ENCODE measurements at places on chromosomes 13 and 19.

DNA sequence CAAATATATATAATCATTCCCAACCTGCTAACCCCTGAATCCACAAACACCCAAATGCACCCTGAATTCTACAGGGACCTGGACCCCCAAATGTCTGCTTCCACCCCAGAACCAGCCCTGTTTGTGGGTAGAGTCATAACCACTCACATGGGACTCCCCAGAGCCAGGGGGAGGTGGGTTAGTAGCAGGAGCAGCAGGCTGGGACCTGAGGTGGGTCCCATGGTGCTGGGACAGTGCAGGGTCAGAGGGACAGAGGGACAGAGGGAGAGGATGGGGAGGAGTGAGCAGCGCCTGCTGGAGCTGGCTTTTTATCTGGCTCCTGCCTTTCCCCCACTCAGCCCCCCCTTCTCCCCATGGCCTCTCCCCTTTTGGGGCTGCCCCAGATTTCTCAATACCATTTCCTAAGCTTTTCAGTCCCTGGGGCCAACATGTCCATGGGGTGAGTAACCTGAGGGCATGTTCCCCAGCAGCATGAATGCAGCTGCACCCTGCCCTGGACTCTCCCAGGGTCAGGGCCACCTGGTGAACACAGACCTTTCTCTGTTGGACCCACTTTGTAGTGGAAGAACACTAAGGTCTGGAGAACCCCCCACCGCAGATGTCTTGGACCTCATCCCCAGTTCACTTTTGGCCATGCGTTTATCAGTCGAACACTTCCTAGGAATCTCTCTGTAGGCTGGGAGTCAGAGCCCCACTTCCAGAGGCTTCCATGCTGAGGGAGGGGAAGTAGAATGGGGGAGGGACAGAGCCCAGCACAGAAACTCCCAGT is at the start of gene C3:
Gene C3, minus strand, starts transcription at position 282 of the 769 bp plus-strand sequence. Its CDS starts 61 bp downstream, at position 221.
- DNase-seq: no peak

DNA sequence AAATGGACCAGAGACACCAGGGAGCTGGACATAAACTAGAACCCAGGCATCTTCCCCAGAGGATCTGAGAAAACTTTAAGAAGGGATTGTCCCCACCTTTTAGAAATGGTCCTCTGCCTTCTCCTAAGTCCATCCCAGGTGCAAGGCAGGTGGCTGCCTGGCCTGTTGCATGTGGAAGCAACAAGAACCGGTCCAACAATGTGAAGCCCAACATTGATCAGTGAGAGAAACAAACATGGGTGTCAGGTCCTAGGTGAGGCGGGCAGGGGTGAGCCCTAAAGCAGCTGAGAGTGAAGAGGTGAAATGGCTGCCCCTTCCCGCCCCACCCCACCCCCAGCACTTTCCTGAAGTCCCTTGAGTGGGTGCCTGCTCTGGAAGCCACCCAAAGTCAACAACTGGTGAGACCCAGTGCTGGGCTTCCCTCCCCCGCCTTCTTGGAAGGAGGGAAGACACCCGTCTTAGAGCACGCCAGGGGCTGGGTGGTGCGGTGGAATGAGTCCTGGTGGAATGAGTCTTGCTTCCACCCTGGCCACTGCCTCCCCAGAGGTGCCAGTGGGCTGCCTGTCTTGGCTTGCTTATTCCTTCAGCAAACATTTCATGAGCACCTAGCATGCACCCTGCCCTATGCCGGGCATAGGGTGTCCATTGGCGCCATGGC is 1.7 kb downstream of the AP1M1 start:
- no peak for DNase-seq

DNA sequence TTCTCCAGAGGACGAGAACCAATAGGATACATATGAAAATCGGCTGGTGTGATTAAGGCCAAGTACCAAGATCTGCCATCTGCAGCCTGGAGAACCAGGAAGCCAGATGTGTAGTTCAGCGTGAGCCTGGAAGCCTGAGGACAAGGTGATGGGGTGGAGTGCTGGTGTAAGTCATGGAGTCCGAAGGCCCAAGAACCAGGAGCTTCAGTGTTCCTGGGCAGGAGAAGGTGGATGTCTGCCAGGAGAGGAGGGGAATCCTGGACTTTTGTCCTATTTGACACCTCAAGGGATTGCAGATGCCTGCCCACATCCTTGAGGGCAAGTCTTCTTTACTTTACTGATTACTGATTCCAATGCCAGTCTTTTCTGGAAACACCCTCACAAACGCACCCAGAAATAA is 71.5 kb downstream of the SPATA13 start:
- DNase-seq: no peak

DNA sequence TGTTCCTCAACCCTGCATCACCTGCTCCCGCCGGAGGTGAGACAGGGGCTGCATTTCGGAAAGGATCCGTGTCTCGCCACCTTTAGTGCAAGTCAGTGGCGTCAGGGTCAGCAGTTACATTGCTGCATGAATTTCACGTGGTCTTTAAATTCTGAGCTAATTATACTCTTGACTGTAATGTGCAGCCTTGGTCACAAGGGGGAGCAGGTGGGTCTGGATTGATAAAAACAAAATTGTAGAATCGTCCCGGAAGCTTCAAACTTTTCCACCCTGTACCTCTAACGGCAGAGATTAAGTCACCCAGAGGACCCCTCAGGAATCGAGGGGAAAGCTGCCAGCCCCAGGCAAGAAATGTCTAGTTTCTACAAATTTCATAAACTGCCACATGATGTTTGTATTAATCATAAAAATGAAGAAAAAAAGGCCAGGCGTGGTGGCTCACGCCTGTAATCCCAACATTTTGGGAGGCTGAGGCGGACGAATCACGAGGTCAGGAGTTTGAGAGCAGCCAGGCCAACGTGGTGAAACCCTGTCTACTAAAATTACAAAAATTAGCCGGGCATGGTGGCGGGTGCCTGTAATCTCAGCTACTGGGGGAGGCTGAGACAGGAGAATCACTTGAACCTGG is 20.2 kb downstream of the BBC3 start:
- peak; percentile 83 for DNase-seq

DNA sequence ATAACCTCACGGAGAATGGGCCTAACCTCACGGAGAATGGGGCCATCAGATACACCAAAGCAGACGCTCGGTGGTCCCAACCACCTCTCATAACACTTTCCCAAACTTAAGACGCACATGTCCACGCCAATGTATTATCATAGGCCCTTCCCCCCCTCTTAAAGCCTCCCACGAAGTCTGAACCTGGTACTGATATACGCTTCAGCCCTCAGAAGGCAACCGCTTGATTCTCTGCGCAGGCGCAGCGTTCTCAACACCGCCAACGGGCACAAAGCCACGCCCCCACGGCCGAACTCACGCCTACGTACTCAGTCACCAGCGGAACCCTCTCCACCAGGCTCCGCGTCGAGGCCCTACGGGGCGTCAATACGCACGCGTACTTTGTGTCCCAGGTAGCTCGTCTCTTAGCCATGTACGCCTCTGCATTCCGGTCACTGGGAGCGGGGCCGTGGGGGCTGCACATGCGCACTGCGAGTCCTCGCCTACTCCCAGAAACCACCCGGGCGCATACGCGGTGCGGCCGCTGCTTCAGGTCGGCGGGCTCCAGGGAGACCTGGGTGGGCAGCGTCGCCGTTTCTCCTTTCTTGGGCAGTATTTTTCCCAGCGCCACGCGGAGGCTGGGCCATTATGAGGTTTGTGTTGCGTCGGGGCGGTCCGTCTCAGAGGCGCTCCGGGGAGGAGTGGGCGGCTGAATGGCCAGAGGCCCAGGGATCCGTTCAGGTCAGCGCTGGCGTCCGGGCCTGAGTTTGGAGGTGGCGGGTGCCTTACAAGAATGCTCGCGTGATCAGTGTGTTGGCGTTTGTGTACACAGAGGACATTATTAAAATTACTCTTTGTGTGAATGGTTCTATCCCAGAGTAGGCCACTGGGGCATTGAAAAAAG is 25.3 kb downstream of the ZNF582 start:
- peak; percentile 69 for DNase-seq

DNA sequence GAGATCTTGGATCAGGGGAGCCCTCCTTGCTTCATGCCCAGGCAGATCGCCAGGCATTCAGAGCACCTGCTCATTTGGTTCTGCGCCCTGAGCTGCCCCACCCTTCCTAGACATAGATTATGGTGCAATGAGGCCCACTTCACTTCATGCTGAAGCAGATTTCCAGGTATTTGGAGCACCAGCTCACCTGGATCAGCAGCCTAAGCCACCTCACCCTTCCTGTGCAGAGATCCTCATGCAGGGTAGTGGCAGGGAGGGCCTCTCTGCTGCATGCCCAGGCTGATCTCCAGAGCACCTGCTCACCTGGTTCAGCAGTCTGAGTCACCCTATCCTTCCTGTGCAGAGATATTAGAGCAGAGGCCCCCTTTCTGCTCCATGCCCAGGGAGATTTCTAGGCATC is 1966.1 kb downstream of the PCDH9 start:
- DNase-seq: no peak

DNA sequence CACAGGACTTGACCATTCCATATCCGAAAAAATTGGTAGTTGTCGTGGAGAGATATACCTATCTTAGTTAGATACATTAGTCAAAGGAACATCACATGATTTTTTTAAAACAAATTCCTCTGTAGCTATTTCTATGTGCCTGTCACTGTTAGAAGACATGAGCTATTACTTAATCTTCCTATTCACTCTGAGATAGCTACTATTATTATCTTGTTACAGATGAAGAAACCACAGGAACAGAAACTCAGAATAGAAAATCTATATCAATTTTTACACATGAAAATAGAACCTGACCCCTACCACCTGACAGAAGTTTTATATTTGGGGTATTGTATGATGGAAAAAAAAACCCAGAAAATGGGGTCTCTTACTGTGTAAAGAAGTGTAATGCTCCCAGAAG is 68.9 kb upstream of the TDRD3 start:
- no peak for DNase-seq

GRCh38 chr19:54429176-54429495 is 13.9 kb downstream of the TTYH1 start:
- DNase-seq: no peak

GRCh38 chr19:5564930-5565329 is 2.8 kb downstream of the TINCR start:
- no peak for DNase-seq

DNA sequence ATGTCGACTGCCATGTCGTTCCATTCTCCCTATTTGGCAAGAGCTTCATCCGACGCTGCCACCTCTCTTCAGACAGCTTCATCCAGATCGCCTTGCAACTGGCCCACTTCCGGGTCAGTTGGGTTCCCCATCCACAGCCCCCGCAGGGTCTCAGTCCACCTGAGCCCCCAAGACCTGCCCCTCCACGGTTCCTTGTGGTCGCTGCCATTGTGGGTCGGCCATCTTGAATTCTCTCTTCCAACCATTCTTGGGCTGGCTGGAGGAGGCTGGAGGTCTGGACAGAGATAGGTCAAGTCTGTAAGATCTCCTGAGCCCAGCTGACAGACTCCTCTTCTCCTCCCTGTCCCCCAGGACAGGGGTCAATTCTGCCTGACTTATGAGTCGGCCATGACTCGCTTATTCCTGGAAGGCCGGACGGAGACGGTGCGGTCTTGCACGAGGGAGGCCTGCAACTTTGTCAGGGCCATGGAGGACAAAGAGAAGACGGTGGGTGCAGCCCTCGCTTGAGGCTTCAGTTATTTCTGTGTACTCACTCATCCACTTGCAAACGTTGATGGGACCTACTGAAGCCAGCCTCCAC is 19.5 kb downstream of the CPT1C start:
- DNase-seq: no peak

GRCh38 chr13:34019870-34020269 is 201.9 kb downstream of the RFC3 start:
- DNase-seq: no peak

GRCh38 chr19:9793071-9793591 is 24.6 kb upstream of the ZNF846 start:
- no peak for DNase-seq

- DNase-seq: no peak
Measured at GRCh38 chr19:19342086-19343015, 21.7 kb downstream of the MAU2 start.

- DNase-seq: no peak
Measured at GRCh38 chr13:111215081-111216047, 100.3 kb downstream of the ARHGEF7 start.

- no peak for DNase-seq
Measured at GRCh38 chr19:44722131-44723121, 23.5 kb downstream of the CEACAM16 start.

DNA sequence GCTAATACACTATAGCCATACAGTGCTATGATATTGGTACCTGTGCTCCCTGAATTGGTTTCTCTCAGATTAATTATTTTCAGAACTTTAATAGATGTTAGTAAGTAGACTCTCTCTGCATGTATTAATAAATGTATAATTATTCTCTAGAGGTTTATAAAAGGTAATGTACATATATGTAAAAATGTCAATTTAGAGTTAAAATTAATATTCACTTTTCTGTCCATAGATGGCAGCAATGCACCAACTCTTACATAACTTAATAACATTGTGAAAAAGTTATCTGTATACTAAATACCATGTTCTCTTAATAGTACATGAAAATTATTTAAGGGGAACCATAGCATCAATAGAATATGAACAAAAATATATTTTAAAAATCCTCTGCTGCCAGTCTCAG is 515.0 kb upstream of the KLHL1 start:
- DNase-seq: no peak

GRCh38 chr19:38744298-38744681 is at the start of gene CAPN12:
CAPN12 (minus strand) TSS chr19:38744474; CDS start chr19:38744165, 309 bp downstream.
- DNase-seq: no peak

GRCh38 chr13:24068472-24068871 is 92.0 kb upstream of the SPATA13 start:
- no peak for DNase-seq

DNA sequence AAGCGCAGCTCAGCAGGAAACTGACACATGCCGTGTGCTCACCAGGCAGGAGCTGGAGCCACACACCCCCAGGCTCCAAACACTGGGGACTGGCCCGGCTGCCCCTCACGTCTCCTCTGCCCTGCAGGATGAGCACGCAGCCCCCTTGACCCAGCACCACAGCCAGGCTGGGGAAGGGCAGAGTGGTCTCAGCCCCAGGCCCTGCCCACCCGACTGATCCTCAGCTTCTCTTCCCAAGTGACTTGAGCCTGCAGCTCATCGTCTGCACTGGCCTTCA is 20.3 kb downstream of the GRTP1 start:
- DNase-seq: no peak

DNA sequence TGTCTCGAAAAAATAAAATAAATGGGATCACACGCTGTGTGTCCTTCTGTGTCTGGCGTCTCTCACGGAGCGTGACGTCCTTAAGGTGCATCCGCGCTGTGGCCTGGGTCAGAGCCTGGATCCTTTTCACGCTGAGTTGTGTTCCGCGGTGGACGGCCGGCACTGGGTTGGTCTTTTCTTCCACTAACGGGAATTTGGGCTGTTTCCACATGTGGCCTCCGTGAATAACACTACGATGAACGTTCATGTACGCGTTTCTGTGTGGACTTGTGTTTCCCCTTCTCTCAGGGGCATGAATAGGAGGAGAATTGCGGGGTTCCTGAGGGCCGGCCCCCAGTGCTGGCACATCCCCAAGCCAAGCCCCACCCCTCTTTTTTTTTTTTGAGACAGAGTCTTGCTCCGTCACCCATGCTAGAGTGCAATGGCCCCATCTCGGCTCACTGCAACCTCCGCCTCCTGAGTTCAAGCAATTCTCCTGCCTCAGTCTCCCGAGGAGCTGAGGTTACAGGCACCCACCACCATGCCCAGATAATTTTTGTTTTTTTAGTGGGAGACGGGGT is 6.2 kb upstream of the PTBP1 start:
- DNase-seq: no peak

GRCh38 chr13:31591642-31592233 is 147.6 kb upstream of the RXFP2 start:
- DNase-seq: no peak

- DNase-seq: no peak
Measured at GRCh38 chr13:38674208-38674607, 12.7 kb upstream of the FREM2 start.

- DNase-seq: no peak
Measured at GRCh38 chr19:44702551-44703176, 3.7 kb downstream of the CEACAM16 start.

- DNase-seq: no peak
Measured at GRCh38 chr13:50357586-50358118, 342.4 kb downstream of the KCNRG start.
